ENCODE measurements at places on chromosomes 3 and 15.

GRCh38 chr3:144877356-144877755 lies 905.7 kb downstream of the DIPK2A start:
- DNase-seq, result no peak

DNA sequence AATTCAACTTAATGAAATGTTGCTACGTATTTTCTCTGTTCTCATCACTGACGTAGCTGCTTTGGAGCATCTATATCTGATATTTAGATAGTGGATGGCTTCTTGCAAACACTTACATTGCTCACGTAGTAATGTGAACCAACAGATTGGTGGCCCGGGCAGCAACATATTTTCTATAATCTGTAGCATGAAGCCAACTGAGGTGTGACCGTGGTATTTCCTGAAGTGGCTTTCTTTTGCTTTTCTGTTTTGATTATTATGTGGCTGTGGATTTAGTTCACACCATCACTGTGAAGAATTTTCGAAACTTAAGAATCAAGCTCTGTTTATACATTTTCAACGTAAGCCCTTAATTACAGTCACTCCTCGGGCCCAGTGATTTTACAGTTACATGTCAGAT lies 288.5 kb downstream of the LPP start:
- no peak for DNase-seq

DNA sequence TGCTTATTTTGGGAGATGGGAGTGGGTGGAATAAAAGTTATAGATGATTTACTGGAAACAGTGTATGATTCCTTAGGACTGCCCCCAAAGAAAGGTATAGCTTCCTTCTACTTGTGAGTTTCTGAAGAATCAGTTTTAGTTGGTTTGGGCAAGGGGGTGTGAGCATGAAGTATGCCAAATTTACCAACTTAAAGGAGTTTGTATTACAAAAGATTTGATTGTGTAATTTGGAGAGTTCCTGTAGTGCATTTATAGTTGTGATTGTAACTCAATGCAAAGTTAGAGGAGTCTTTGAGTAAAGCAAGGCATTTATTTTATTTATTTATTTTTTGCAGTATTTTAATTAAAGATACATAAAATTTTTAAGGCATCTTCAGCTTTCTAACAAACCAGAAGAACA lies 42.8 kb downstream of the TSC22D2 start:
- no peak for DNase-seq

DNA sequence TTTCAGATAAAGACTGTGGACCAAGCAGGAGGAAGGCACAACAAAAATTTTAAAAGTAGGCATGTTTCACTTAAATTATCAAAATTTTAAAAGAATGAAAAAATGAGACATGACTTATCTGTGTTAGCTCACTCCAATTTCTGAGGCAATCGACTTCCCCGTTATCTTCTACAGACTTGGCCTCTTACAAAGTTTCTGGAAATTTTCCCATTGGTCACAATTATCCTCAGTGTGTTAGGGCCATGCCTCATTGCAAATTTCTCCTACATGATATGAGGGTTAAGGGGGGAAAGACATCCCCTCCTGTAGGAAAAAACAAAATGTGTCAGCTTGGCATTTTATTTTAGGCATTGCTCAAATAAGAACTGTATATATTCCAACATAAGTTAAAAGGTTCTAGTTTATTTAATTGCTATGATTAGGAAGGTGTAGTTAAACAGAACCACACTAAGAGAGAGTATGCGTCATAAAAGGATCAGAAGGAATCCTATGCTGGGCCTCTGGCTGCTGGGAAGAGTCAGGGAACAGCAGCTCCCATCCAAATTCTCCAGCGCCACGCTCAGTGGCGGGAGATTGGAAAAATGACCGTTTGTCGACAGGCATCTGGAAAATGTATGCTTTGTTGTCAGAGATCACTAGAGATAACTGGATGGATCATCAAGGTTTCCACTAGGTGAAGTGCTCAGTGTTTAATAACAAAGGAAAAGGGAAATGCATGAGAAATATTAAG lies 463.6 kb upstream of the NR2F2 start:
- DNase-seq, result no peak

GRCh38 chr3:151356794-151357462 lies 27.6 kb upstream of the P2RY13 start:
- DNase-seq, result no peak

DNA sequence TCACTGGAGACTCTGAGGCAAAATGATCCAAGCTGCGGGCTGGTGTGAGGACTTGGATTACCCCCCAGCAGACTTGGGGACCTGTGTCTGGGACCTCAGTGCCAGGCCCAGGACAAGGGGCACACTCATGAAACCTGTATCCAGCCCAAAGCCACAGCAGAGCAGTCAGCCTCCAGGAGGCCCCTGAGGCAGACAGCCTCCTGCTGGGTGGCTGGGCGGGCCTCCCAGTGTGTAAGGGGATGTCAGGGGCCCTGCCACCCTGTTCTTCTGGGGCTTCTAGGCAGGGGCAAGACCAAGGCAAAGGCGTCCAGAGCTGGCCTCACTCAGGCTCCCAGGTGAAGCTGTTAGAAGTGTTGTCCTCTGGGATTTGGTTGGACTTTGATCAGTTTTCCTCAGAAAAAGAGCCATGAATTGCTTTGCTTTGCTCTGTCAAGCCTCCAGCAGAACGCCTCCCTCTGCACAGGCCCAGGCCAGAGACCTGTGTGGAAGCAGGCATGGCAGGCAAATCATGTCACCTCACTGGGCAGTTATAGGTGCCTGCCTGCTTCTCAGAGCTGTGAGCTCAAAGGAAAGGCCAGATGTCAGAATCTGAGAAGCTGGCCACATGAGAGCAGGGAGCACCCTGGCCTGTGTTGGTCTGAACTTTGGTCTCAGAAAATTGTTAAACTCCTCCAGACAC lies 77.4 kb downstream of the SMAD6 start:
- DNase-seq, result no peak

DNA sequence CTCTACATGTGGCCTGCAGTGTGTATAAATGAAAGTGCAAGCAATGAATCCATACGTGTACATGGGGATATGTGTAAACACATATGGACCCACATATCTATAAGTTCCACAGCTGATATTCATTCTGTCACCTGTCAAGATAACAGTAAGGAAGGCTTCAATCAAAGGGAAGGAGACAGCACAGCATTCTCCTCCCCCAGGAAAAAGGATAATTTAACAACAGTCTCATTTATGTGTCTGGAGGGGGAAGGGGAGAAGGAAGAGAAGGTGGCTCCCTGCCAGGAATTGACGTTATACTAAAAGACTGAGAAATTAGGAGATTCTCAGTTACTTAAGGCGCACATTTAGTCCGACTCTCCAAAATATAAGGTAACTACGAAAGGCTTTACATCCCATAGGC lies 345.9 kb downstream of the FOXP1 start:
- no peak for DNase-seq

- no peak for DNase-seq
Observed at GRCh38 chr3:110894574-110894973, 177.0 kb upstream of the NECTIN3 start.

DNA sequence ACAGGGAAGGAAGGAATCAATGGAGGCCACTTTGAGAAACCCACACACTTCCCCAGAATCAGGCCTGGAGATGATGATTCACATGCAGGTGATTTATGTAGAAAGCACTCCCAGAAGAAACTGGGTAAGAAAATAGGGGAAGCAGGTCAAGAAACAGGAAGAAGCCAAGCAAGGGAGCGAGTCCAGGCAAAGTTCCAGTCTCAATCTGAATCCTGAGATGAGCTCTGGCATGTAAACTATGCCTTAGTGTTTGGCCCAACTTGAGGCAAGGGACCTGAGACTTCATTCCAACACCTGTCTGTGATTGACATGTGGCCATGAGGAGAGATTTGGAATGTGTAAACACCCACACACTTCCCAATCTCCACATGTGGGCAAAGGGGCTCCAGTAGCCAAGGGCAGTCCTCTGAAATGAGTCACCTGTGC lies 61.6 kb upstream of the CTNNB1 start:
- DNase-seq, result no peak

DNA sequence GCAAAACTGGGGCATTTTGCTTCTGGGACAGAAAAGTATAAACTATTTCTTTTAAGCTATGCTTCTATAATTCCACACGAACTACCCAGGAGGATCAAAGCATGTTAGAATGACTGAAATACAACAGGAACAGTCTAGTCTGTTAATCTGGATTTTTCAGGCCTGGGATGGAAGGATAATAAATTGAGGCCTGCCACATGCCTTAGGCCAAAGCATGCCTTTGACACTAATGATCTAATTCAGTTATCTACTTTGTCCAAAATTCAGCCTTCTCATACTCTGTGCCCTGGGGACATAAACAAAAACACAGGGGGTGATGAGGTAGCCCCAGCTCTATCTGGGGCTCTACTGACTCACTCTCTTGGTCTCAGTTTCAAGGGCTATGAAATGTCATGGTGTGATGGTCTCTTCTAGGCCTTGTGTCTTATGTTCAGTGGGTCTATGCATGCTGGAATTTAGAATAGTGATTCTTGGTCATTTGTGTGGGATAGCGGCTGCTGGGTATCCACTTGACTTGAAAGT lies 32.5 kb downstream of the GAP43 start:
- DNase-seq, result no peak

GRCh38 chr3:122100591-122101463 lies 45.7 kb downstream of the CD86 start:
- DNase-seq, result no peak

GRCh38 chr3:36364260-36364659 lies 16.0 kb upstream of the STAC start:
- DNase-seq, result no peak

- DNase-seq, result no peak
Observed at GRCh38 chr3:42511201-42511600, 8.8 kb downstream of the VIPR1 start.

- DNase-seq, result no peak
Observed at GRCh38 chr15:69225355-69226022, 65.1 kb downstream of the GLCE start.

DNA sequence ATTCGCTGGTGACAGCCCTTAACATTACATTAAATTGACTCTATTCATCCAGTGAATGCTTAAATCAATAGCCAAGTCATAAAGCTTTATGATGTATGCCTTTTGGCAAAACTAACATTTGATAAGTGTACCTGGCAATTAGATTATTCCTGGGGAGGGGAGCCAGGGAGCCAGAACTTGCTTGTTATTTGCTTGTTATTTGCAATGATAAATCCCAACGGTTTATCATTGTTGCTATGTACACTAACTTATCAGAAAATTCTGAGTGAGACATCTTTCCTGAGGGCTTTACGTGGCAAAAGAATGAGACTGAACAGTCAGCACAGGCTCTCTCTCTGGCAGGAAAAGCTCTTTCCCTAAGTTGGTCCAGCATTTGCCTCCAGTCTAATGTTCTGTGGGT lies 35.8 kb upstream of the FBN1 start:
- DNase-seq, result no peak

DNA sequence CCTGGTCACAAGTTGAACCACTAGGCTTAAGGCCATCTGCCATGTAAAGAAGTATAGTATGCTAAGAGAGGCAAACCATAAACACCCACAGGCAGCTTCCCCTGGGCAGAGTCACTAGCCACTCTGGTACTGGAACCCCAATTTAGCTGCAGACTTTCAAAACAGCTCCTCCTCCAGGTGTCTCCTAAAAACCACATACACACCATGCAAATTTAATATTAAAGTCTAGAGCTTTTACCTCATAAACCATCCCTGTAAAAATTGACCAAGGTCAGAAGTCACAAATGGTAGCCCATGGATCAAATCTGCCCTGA lies 99.1 kb upstream of the STT3B start:
- no peak for DNase-seq

- no peak for DNase-seq
Observed at GRCh38 chr3:128083980-128084674, 31.9 kb downstream of the SEC61A1 start.

- no peak for DNase-seq
Observed at GRCh38 chr15:68676926-68677325, 98.1 kb downstream of the CORO2B start.

Data from stimulated activated CD8-positive, alpha-beta memory T cell treated with anti-CD3 and anti-CD28 coated beads, Interleukin-7, amount 100 ng/mL, for 4 hours (primary cell).